Stimulated activated CD4-positive, alpha-beta T cell treated with anti-CD3 and anti-CD28 coated beads, Interleukin-15, amount 100 ng/mL, for 24 hours (primary cell): ENCODE measurements at places on chromosomes 11 and 22.

DNA sequence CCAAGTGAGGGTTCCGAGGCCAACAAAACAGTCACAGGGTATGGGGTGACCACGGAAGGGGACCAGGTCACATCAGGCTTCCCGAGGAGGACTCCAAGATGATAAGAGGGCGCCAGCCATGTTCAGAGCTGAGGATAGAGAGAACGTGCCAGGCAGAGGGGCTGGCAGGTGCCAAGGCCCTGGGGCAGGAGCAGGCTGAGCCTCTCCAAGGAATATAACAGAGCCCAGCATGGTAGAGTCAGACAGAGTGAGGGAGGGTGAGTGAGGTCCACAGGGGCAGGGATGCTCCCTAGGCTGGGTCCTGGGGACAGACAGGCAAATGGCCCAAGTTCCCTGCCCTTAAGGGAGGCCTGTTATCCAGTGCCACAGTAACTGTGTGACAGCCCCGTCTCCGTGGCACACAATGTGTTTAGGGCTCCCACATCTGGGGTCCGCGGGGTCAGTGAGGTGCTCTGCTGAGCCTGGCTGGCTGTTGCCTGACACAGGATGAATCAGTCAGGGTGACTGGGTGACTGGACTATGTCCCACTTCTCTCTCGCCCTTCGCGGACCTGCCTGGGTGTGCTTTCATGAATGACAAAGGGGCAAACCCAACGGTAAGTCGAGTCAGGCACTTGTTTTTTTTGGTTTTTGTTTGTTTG, 105.3 kb downstream of the MPPED1 start:
- DNase-seq: no peak

- DNase-seq: no peak
Observed at GRCh38 chr11:9180784-9181183, 84.4 kb downstream of the DENND5A start.

GRCh38 chr11:1201395-1202153, 21.3 kb upstream of the MUC5B start:
- no peak for DNase-seq

DNA sequence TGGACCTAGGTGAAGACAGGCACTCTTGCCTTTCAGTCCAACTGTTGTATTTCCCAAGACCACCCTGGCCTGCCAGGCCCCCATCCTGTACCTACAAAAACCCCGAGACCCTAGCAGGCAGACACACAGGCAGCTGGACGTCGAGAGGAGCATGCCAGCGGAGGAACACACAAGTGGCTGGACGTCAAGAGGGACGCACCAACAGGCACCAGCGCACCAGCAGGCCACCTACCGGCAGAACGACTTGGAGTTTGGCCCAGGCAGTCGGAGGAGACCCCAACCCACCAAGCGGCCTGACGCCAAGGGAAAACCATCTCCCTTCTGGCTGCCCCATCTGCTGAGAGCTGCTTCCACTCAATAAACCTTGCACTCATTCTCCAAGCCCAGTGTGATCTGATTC, 1883.4 kb upstream of the RAG2 start:
- DNase-seq: no peak

- no peak for DNase-seq
Observed at GRCh38 chr11:27408246-27408800, 45.3 kb upstream of the CCDC34 start.

DNA sequence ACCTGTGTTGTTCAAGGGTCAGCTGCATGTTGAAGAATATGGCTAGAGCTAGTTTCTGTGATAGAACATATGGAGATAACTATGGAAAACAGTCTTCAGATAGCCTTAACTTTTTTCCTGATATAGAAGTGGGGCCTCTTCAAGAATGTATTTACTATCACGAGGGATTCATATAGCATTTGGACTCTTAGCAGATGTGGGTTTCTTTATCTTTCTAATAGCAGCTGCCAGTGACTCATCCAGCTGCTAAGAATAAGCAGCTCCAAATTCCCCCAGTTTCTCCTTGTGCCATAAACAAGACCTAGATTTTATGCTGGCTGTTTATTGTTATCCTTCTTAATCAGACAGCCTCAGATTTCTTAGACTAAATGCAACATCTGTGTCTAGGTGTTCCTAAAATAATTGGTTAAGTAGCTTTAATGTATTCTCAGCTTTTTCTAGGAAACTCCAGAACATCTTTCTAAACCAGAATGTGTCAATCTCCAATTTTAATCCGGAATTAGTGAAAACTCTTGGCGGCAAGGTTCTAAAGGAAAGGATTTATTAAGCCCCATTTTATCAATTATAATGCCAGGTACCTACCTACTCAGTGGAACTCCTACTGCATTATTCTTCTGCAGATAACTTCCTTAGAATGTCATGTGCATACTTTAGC, 119.8 kb downstream of the CSTPP1 start:
- DNase-seq: no peak

DNA sequence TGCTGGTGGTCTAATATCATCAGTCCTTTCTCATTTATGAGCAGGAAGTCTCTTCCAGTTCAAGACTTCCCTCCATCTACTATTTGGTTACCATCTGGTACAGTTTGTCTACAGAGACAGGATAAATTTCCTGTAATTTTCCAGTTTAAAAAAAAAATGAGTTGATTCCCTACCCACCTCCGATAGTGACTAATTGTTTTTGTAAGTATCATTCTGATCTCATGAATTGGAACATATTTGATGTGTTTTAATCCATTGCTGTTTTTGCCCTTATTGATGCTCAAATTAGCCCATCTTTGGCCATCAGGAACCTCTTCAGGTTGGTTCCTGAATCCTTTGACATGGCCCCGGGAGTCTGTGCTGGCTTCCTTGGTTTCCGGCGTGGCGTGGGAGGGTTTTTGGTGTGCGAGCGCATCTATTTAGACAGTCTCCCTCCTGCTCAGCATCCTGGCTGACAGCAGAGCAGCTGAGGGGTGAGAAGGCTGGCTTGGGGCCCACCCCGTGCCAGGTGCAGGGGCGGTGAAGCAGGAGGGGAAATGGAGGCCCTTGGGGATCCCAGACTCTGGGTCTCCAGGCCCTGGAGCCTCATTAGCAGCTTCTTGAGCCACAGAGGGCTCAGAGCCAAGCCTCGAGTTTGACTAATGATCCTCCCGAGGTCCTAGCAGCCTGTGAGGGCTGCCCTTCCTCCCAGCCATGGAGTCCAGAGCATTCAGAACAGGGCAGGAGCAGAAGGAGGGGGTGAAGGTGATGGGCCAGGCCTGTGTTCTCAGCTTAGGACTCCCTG, 6.8 kb downstream of the OMP start:
- no peak for DNase-seq

DNA sequence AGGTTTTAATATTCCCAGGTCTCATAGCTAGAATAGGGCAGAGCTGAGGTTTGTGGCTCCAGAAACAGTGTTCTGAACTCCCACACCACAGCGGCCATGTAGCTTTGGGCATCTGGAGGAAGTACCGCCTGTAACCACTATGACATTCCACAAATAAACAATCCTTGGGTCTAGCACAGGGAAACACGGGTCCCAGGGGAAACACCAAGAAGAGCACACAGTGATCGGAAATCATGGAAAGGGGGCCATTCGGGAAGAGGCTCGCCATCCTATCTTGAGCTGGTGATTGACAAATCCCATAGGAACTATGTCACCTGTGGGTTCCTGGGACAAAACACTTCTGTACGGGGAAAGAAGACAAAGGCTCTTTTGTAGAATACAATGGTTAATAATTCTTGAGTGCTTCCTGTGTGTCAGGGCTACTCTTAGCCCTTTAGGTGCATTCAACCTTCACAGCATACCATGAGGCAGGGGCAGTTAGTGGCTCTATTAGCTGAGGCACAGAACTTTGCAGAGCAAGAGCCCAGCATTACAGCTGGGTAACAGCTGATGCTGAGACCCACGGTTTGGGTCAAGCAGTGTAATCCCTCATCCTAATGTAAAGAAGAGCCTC, 514.2 kb downstream of the NTM start:
- no peak for DNase-seq

- DNase-seq: no peak
Observed at GRCh38 chr22:49517211-49517610, 310.5 kb downstream of the BRD1 start.

GRCh38 chr11:128343870-128344269, 243.5 kb downstream of the ETS1 start:
- DNase-seq: peak; percentile 45

DNA sequence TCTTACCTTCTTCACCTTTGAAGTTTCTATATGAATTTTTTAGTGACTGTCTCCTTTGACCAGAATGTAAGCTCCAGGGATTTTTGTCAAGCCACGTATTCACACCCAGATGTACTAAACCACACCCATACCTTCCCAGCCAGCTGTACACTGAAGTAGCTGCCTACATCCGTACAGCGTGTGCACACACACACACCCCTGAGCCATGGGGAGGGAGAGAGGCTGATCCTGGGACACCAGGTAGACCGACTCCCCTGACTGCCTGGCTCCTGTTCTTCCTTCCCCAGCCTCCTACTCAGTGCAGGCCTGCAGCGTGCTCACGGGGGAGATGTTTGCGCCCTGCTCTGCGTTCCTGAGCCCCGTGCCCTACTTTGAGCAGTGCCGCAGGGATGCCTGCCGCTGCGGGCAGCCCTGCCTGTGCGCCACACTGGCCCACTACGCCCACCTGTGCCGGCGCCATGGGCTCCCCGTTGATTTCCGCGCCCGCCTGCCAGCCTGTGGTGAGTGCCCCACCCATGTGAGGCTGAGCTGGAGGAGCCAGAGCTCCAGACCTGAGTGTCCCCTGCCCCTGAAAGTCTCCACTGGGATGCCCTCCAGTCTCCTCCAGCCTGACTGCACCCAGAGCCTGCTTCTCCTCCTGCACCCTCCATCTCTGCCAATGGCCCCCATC, 25.9 kb downstream of the OTOG start:
- no peak for DNase-seq

DNA sequence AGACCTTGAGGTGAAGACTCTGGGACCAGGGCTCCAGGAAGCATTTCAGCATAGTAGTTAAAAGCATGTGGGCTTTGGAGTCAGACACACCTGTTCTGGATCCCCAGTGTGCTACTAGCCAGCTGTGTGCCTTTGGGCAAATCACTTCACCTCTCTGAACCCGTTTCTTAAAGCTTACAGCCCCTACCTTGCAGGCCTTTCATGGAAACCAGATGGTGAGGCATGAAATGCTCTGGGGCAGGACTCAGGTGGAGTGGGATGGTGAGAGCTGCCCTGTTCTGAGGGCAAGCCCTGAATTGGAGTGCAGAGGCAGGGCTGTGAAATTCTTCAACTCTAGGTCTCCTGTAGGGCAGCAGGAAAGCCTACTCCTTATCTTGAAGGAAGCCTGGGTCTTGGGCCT, 10.5 kb downstream of the UCP2 start:
- DNase-seq: no peak

- DNase-seq: peak; percentile 54
Observed at GRCh38 chr11:44601471-44602370, 36.3 kb downstream of the CD82 start.

GRCh38 chr11:2196970-2197770, 25.6 kb upstream of the TH start:
- peak; percentile 79 for DNase-seq

DNA sequence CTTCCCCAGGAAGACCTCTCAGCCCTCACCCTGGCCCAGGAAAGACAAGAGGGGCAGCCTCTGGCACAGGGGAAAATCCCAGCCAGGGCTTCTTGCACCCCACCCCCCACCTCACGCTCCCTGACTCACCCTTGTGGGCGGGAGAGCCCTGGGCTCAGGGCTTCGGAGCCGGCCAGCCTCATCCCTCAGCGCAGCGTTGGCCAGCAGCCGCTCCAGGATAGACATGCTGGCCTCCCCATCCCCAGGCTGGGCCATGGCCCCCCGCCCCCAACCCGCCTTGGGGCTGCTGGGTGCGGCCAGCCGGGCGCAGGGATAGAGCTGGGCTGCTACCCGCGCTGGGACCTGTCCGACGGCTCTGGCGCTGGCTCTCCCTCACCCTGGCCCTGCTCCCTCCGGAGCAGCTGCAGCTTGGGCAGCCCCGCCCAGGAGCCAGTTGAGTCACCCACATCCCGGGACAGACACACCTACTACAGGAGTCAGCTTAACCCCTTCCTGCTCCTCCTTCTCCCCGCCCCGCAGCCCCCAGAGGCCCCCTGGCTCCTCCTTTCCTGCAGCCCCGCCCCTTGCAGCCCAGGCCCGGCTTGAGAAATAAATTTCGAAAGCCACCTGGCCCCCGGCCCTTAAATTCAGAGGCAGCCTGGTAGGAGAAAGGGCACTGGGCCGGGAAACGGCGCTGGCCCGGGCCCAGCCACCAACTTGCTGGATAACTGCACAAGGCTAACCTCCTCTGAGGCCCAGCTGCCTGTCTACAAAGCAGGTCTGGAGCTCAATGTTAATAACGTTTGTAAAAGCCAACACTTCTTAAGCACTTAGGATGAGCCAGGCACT, 13.4 kb downstream of the TNKS1BP1 start:
- peak; percentile 89 for DNase-seq

DNA sequence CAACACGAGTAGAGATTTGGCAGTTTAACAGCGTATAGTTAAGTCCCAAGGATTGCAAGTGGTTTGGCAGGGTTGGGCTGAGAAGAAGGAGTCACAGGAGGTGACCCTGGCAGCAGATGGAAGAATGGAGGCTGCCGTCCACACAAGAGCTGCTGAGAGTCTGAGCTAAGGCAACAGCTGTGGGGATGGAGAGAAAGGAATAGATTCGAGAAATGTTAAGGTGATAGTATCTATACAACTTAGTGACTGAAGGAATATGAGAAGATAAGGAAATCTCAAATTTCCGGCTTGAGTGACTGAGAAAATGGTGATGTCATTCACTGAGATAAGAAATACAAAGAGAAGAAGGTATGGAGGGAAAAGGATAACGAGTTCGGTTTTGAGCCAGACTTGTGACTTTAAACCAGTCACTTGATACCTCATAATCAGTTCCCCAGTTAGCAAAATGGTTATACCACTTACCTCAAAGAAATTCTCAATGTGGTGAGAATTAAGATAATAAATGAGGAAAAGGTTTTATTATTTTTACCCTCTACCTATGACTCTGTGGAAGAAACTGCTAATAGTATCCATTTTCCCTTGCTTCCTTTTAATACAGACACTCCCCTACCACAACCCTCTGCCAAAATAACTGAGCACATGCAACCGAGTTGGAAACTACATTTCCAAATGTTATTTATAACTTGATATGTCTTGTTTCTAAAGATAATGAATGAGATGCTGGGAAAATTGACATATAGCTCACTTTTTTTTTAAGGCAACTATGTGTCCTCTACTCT, 30.7 kb downstream of the FAM168A start:
- DNase-seq: no peak

DNA sequence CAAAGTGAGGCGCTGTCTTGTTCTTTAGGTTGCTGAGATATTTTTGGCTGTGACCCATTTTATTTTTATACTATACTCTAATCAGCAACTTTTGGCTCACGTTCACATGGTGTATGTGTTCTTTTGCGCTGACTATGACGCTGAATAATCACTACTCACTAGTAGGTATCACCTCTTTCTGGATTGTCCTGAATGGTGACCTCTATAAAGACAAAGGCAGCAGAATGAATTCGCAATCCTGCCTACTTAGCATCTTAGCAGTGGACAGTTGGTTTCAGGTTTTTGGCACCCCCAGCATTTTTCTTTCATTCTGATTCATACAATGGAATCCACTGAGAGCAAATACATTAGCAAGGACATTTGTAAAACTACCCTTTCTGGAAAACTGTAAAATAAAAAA, 351.3 kb downstream of the JRKL start:
- DNase-seq: no peak
